Right renal cortex interstitium (tissue), 3 donors: ENCODE measurements at places on chromosomes 12 and 14.

- no peak for DNase-seq
Measured at GRCh38 chr14:71646518-71646917, 285.7 kb upstream of the RGS6 start.

DNA sequence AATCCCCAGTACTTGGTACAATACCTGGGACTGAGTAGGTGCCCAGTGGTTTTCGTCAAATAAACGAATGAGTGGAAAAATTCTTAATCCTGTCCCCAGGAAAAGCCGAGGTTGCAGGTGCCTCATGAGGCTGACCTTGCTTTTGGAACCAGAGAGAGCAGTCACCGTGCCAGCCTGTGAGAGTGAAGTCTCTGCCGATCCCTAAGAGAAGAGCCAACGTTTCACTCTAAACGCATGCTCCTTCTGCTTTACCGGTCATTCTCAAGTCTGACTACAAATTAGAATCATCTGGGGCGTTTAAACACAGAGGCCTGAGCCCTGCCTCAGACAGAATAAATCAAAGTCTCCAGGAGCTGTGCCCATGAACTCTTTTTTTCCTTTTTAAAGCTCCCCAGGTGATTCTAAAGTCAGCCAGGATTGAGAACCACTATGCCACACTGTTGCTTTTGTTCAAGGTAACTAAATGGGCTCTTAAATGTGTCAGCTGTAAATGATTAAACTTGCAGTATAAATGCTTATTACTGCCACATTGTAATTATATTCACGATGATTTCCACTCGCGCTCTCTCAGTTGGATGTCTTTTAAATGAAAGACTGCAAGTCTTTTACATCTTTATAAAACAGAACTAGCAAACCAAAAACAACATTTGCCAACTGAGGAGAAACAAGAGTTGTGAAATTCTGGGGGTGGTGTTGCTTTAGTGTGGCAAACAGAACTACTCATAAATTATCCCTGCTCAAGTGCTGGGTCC is 26.9 kb downstream of the TCP11L2 start:
- DNase-seq, result no peak

- no peak for DNase-seq
Measured at GRCh38 chr14:103118663-103119404, 4.4 kb upstream of the TNFAIP2 start.

- DNase-seq, result no peak
Measured at GRCh38 chr12:57604992-57605810, 577 bp downstream of the DTX3 start.

DNA sequence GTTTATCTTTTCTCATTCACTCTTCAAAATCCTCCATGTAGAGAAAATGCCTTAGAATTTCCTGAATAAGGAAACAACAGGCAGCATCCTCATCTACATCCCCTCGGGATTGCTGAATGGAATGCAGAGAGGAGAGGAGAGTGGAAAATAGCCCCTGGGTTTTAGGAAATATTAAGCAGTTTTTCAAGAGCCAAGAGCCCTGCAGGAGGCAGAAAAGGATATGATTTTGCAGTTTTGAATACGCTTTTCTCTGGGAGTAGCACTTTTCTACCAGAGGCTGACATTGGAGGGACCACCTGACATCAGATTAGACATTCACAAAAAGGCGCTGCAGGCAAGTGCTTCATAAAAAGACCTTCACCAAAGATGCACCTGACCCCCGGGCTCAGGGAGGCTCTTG is 362.2 kb upstream of the SFSWAP start:
- DNase-seq, result no peak
